ENCODE measurements at places on chromosomes 13 and 19. TPM values are rescaled to one million over a fixed set of nuclear protein-coding genes. Genes with fewer than 3 reads are reported as not detected.

GRCh38 chr19:18119013-18119716 is 21.6 kb downstream of the MAST3 start:
- DNase-seq: no peak

DNA sequence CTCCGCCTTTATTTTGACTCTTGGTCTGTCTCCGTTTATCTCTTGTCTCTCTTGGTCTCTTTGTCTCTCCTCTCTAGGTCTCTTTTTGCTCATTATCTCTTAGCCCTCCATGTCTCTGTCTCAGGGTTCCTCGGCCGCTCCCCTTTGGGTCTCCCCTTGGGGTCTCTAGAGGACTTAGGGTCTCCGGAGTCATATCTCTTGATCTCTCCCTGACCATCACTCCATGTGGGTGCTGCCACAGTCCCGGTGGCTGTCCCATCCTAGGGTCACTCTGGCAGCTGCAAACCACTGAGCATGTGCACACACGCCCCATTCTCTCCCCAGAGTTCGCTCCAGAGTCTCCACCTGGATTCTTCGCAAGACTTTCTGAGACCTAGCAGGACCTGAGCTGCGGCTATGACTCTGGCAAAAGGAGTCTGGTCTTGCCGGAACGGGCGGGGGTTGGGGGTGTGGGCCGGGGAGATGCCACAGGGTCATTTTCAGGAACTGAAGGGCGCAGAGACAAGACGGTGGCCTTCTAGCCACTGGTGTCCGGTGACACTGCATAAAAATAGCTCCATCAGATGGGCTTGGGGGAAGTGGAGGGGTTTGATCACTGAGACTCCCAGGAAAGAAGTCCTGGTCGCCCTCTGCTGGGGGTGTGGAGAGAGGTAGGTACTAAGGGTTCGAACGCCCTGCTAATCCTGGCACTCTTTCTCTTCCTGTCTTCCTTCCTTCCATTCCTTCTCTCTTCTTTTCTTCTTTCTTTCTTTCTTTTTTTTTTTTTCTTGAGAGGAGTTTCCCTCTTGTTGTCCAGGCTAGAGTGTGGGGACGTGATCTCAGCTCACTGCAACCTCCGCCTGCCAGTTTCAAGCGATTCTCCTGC is 1.2 kb upstream of the KCNA7 start:
- DNase-seq: no peak

DNA sequence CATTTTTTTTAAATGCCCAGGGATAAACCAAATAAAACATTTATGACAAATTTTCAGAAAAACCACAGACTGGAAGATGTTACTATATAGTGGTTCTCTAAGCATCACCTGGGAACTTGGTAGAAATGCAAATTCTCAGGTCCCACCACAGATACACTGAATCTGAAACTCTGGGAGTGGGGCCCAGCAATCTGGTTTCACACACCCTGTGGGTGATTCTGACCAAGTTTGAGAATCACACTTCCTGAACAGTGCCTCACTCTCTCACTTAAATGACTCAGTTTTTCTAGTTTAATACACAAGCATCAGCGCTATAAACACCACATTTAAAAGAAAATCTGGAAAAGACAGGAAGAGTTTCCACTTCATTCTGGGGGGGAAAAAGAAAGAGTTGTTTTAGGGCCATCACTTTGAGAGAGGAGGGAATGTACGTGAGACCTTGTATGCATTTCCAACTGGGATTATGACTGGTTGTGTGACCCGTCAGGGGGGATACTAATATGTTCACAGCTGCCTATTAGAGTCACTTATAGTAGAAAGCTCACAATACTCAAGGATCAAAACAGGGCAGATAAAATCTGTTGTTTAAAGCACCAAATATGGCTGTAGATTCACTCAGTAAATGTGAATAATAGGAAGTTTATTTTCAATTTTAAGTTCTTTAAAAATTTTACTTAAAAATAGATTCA is 567.7 kb downstream of the GPC6 start:
- no peak for DNase-seq

Gene LILRB1
- 2.0 TPM for polyA plus RNA-seq

DNA sequence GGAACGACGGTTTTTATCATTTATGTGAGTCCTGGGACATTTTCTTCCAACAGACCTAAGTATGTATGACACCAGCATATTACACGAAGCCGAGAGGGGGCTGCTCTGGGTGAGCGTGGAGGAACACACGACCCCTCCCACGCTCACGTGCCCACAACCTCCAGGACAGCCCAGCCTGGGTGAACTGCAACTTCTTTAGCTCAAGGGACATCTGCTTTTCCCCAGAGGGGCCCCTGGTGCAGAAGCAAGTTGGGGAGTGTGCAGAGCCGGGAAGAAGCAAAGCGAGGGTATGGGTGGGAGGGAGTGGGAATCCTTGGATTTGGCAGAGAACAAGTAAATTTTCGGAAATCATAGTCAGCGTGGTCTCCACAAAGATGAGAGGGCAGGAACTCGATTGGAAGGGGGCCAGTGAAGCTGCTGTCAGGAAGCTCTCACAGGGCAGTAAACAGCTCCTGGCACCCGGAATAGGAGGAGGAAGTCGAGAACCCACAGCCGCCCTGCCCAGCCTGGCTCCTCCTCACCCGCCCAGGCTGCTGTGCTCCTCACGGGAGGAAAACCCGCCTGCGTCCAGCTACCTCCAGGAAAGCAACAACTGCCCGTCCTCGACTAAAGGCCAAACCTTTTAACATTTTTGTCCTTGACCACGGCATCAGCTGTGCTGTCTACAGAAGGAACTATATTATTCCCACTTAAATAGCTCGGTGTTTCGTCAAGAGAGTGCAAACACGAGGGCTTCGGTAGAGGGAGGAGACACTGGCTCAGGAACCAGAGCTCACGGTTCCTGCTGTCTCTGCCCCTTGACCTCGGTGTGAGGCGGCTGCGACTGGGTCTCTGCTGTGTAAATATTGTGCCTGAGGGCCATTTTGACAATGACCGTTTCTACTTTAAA is 17.2 kb upstream of the CFAP97D2 start:
- peak; percentile 38 for DNase-seq

Gene APLP1
- 13.8 TPM for polyA plus RNA-seq

Gene MEDAG
- 4.3 TPM for polyA plus RNA-seq

Gene SERTAD1
- 4.2 TPM for polyA plus RNA-seq

DNA sequence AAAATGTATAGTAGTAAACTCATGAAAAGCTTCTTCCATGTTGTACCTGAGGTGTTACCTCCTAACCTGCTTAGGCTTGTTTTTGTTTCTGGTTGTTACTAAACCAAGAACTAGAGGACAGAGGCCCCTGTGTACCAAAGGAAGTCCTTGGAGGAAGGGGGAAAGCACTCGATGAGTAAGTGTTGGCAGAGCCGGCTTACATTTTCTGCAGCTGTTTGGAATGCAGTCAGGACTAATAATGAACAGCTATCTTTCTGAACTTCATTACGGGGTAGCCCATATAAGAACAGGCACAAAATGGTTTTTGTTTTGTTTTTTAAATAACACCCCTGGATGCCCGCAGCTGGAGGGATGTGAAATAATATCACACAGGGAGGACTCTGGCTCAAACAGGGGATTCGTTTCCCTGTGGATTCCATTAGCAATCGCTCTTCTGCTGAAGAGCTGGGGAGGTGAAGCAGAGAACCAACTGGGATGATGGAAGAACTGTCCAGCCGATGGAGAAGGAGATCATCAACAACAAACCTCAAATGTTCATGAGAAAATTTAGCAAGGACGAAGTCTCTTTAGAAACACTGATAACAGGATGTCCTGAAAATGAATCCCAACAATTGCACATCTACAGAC is 214.2 kb upstream of the MAB21L1 start:
- no peak for DNase-seq

DNA sequence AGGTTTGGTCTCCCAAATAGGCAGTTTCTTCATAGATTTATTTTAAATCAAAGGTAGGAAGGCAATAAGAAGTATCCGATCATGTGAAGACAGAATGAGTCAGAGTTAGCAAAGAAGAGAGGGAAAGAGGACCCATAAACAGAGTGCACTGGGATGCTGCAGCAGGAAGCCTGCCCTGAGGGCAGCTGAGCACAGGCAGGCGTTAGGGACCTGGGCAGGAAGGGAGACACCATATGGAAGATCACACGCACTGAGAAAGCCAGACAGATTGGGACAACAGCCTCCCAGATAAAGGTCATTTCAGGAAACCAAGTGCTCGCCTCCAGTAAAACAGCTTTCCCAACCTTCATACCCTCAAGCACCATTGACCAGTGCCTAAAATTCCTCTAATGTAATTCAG is 598.0 kb downstream of the EFNB2 start:
- DNase-seq: no peak

Gene OVOL3
- 0.15 TPM for polyA plus RNA-seq

DNA sequence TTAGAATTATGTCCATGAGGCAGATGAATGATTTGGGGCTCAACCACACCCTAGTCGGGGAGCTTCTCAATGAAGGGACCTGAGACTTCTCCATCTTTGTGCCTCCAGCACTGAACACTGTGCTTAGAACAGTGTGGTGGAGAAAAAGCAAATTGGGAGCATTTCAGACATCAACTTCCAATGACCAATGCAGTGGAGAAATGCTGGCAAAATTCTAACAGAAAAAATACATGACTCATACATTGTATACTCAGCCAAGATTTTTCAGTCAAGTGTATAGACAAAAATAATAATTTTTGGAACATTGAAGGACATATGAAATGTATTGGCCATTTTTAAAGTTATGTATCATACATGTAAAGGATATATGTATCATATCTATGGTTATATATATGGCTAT is 134.7 kb downstream of the FGF14 start:
- no peak for DNase-seq

DNA sequence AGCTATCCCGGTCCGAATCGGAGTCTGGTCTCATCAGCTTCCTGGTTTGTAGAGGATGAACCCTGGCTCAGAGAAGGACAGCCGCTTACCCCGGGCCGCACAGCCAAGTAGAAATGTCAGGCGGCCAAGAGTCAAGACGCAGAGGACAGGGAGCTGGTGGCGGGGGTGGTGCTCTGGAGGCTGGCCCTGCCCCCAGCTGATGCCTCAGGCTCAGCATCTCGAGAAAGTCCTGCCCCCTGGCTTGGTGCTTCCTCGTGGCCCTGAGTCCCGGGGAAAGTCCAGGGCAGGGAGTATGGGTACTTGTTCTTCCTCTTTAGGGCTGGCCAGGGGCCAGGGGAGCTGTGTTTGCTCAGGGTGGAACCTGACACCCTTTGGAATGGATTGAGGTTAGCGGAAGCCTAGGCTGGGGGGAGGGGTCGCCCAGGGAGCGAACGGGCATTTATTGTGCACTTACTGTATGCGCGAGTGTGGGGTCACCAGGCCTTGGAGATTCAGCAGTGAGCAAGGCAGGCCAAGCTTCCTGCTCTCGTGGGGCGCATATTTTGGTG is 2.2 kb downstream of the TJP3 start:
- peak; percentile 71 for DNase-seq

Gene DENND1C
- 17.3 TPM for polyA plus RNA-seq

Gene ZNF28
- polyA plus RNA-seq: 16.7 TPM

Gene CGB5
- polyA plus RNA-seq: not detected

Gene CGB2
- polyA plus RNA-seq: not detected

- DNase-seq: no peak
These were observed 135.7 kb downstream of the MIPEP start for GRCh38 chr13:23753458-23753857.

DNA sequence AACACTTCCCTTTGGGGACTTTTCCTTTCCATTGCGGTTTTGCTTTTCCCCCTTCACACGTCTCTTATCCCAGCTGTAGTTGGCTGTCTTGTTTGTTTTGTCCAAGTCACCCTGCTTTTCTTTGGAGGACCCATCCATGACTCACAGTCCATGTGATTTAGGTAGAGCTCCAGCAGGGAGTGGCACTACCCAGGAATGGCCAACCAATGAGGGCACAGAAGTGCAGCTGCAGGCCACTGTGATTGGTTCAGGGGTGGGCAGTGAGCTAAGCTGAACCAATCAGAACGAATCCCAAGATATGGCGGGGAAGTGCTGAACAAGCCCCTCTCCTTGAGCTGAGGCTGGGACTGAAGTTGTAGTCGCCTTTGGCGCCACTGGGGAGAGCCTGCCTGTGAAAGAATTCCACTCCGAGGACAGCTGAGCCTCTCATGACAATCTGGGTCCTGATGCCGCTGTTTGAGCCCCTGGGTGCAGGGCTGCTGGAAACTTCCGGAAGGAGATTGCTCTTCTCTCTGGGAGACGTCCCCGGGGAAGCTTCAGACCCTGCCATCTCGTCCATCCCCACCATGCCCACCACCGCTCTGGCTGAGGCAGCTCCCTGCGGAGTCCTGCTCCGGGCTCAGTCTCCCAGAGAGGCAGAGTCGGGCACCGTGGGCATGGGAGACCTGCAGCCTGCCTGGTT is 62.9 kb upstream of the URI1 start:
- DNase-seq: no peak

DNA sequence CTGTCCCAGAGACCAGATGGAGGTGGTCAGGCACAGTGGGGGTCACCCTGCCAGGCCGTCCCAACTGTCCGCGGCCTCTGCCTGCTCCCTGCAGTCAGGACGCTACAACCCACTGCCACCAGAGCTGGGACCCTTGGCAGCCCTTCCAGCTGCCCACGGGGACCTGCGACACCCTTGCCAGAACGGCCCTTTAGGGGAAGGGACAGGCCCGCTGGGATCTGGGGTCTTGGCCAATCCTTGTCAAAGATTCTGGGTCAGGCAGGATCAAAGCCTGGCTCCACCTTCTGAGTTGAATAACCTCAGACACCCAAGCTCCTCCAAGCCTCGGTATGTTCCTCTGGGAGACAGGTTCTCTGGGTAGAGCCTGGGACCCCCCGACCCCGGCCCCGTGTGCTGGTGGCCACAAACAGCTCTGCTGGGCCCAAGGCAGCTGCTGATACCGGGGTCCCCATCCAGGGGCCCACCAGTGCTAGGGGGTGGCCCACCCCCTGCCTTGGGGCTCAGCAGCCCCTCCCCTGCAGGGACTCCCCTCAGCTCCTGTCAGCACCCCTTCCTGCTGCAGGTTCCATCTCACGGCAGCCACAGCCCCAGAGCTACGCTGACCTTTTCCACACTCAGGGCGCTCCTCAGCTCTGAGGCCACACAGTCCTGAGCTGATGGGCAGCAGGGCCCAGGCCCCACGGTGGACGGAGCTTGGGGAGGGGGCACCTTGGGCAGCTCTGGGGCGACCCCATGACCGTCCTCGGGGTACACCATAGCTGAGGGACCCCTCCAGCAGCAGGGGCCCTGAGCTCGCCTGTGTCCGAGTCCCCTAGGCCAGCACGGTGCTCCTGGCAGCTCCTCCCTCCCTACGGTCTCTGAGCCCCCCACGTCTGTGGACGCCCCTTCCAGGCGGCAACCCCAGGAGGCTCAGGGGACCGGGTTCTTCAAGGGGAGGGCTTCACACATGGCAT is 18.4 kb downstream of the SBNO2 start:
- DNase-seq: no peak

- no peak for DNase-seq
These were observed 1627.0 kb upstream of the PCDH20 start for GRCh38 chr13:63042686-63043085.

Gene ZNF433
- polyA plus RNA-seq: 15.6 TPM

- DNase-seq: no peak
These were observed 19.1 kb upstream of the ZNF260 start for GRCh38 chr19:36547001-36547732.

- DNase-seq: no peak
These were observed 989 bp downstream of the NFILZ start for GRCh38 chr19:8631425-8631819.

DNA sequence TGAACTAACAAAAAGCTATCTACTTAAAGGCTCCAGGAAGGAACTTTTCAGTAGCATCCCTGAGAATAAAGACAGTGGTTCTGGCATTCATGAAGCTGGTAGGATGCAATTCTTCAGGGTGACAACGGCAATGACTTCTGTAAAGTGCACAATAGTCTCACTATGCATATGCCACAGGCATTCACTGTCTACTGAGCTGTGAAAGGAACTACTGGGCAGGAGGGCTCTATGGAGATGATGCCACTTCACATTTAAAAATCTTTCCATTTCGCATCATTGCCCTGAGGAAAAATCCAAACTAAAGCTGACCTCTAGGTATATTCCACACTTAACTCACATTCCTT is 2020.6 kb upstream of the PCDH20 start:
- no peak for DNase-seq

GRCh38 chr19:33688171-33688992 is 66.6 kb downstream of the CHST8 start:
- DNase-seq: no peak

All from right lung (tissue), 10 donors.